ENCODE measurements at places on chromosomes 3 and 15.
A peak's percentile ranks its signal among the peaks of the same experiment; 100 is the strongest.

GRCh38 chr3:117253636-117254035 is 544.1 kb downstream of the TUSC7 start:
- no peak for DNase-seq

- DNase-seq, result no peak
These were observed 188.7 kb downstream of the THRB start for GRCh38 chr3:24305795-24306467.

DNA sequence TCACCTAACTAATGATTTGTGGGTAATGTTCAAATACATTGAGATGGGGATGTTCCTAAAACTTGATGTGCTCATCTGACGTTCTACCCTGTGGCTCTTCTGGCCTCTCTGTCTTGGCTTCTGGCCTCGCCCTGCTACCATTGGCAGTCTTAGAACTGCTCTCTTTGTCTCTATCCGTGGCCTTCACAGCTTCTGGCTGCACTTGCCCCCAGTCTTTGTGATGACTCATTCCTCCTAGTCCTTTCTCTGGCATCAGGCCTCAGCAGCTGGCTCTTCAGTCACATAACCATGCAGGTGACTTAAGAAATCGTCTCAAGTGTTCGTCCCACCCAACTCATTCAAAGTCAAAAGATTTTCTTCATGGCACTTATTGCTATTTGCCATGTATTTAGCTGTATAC is 188.1 kb downstream of the BBX start:
- DNase-seq, result peak; percentile 46

DNA sequence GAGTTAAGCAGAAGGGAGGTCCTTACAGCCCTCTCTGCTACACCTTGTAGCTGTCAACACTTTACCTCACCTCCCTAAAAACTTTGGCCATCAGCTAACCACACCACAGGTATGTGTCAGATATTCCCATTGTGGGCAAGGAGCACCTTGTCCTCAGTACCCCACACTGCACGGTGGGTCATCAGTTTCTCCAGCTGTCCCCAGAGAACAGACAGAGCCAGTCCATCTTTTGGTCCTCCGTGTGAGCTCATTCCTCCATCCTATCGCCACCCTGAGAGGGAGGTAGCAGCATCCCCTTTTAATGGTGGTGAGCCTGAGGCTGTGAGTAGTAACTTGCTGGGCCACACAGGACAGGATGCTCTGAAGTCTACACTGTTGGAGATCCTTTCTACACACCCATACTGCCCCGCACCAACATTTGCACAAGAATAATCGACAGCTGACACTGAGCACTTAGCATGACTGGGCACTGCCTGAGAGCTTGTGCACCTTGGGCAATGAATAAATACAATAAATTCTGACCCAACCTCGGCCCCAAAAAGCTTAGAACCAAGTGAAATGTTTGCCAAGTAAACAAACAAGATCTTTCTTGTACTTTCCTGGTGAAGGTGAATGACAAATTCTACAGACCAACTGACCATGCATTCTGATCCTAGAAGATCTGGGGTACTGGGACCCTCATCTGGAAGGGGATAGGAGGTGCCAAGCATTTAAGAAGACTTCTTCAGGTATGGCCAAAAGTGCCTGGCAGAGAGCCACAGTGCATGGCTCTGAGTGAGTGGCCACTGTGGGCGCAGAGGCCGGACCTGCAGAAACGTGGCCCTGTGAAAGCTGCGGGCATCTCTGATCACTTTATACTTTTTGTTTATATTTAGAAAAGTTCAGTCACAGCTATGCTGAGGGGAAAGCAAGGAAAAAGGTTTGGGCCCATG is 6.9 kb downstream of the CHCHD4 start:
- DNase-seq, result no peak

GRCh38 chr15:79007066-79007465 is 62.2 kb upstream of the CTSH start:
- DNase-seq, result no peak

GRCh38 chr15:73691396-73691795 is 7.2 kb downstream of the CD276 start:
- DNase-seq, result peak; percentile 74

GRCh38 chr3:62987721-62988120 is 112.5 kb upstream of the CADPS start:
- DNase-seq, result no peak

DNA sequence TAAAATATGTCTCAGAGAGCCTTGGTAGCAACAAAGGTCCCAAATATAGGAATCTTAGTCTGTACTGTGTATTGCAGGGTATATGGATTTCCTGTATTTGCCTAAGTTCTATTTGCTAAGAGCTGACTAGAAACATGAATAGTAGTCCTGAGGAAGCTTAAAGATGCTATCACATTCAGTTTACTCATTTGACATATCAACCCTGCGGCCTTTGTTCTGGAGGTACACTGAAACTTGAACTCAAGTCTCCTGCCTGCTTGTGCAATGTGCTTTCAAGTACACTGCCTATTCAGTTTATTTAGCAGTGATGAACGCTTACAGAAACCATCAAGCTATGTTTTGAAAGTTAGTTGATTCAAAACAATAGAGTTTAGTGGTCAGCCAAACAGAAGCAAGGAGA is 21.1 kb downstream of the IL1RAP start:
- no peak for DNase-seq

DNA sequence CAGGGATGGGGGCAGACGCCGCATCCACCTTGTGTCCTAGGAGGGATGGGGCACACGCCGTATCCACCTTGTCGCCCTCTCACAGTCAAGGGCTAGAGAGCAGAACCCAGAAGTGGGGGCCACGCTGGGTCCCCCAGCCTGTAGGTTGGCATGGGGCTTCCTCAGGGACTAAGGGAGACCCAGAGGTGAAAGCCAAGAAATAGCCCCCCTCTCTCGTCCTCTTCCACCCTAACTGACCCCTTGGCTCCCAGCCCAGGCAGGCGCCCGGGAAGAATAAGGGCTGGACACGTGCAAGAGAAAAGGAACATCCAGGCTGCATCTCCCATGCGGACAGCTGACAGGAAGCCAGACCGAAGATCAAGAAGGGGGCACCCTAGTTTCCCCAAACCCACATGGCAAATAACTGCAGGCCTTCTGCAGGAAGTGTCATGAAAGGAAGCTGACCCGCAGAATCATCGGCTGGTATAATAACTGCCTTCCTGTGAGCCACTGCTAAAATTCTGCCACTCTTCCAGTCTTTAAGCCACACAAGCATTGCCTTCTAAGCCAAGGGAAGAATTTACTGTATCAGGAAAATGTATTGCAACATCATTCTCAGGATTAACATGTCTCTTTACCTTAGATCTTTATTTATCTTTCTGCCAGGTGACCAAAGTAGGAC is 38.5 kb upstream of the TFRC start:
- no peak for DNase-seq

- no peak for DNase-seq
These were observed 31.8 kb downstream of the PLD1 start for GRCh38 chr3:171778493-171778892.

DNA sequence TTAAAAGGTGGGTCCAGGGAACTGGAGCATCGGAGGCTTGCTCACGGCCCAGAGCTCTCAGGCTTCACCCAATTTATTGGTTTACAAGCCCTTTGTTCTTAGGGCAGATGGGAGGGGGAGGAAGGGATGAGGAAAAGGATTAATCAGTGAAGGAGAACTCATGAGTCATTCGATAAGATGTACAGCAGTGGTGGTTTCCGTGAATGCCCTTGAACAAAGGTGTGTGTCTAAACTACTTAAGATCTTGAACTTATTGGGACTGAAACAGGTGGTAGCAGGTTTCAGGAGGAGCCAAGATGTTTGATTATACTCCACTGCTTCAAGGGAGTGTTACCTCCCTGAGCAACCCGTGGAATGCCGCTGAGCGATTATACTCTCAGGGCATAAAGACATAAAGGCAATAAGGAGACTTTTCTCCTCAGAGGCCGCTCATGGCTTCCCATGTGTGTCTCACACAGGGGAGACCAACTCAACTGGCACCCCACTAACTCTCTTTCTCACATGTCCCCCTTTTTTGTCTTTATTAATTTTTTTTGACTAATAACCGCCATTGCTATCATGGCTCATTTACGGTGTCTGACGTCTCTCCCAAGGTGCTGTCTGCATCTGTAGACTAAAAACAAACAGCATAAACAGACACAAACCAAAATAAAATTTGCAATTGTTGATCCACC is 17.3 kb upstream of the SLC28A2 start:
- DNase-seq, result no peak

DNA sequence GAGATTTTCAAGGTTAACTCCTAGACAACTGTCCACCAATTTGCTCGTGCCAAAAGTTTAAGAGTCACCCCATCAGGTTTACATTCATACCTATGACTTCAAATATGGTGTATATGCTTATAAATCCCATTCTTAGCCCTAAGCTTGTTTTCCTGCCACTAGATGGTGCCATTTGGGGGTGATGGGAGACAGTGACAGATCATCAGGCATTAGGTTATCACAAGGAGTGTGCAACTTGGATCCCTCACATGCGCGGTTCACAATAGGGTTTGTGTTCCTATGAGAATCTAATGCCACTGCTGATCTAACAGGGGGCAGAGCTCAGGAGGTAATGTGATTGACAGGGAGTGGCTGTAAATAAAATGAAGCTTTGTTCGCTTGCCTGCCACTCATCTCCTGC is 182.7 kb downstream of the CNTN6 start:
- DNase-seq, result no peak

DNA sequence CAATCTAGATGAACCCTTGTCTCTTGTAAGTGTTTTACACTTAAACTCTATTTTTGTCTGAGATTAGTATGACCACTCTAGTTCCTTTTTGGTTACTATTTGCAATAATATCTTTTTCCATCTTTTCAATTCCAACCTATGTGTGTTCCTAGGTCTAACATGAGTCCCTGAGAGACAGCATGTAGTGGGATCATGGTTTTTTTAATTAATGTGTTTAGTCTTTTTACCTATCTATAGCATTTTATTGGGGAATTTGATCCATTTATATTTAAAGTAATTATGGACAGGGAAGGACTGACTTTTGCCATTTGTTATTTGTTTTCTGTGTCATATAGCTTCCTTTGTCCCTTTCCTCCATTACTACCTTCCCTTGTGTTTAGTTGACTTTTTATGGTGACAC is 21.7 kb downstream of the TNFSF10 start:
- no peak for DNase-seq

DNA sequence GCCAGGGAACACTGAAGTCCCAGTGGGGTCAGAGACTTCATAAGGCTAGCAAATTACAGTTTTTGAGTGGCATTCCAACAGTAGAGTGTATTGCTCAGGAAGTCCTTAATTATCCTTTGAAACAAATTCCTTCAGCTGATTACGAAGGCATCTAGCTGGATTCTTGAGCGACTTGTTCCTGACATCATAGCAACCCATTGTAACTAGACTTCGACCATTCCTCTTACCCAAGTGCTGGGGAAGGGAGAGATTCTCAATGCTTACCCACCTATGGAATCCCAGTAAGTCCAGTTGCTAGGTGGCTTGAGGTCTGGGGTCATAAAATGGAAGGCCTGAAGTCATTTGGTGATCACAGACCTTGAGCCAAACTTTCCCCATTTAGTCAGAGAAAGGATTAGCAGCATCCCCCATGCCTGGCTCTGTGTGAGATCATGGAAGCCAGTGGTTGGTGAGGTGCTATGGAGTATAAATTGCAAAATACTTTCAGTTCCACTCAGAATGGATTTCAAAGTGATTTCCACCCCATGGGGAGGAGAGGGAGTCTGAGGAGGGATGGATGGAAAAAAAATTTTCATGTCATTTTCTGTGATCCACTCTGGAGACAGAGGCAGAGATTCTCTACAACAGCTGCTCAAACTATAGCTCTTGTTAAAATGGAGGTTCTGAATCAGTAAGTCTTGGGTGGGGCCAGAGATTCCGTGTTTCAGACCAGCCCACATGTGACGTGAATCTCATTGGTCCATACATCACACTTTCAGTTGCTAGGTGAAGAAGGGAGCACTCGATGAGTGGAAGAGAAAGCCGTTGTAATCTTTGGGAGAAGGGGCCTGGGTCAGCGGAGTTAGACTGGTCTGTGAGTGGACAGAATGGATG is 45.7 kb downstream of the CD86 start:
- DNase-seq, result no peak

- DNase-seq, result no peak
These were observed 39.6 kb downstream of the GPR156 start for GRCh38 chr3:120245386-120245785.

DNA sequence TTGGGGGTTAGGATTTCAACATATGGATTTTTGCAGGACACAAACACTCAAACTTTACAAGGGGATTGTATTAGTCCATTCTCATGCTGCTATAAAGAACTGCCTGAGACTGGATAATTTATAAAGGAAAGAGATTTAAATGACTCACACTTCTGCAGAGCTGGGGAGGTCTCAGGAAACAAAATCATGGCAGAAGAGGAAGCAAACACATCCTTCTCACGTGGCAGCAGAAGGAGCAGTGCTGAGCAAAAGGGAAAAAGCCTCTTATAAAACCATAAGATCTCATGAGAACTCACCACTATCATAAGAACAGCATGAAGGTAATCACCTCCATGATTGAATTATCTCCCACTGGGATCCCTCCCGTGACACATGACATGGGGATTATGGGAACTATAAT is 1183.1 kb downstream of the ZPLD1 start:
- no peak for DNase-seq

GRCh38 chr3:194306109-194306686 is 44.9 kb downstream of the CPN2 start:
- DNase-seq, result no peak

DNA sequence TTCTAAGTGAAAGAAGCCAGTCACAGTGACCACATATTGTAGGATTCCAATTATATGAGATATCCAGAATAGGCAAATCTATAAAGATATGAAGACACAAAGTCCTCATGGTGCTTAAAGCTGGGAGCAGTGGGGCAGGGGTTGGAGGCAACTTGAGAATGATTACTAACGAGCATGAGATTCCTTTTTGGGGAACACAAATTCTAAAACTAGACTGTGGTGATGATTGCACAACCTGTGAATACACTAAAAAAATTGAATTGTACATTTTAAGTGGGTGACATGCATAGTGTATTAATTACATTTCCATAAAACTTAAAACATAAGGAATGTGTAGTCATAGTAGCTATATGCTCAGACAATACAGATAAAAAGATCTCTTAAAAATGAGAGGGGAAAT is 103.2 kb downstream of the DPH6 start:
- no peak for DNase-seq

DNA sequence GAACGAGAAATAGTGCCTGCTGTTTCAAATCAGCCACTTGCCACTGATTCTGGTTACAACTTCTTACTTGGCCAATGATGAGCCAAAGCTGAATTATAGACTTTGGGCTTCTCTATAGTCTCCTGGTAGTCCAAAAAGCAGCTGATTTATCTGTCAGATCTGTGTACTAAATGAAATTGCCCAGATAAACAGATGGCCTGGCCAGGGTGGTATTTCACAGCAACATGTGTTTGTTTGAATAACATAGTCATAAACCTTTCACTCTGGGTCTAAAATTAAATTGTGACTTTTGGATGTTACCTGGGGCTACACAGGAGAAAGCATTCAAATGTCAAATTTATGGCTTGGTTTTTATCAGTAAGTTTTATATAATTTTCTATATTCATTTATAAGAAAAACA is 147.0 kb downstream of the NECTIN3 start:
- DNase-seq, result no peak

DNA sequence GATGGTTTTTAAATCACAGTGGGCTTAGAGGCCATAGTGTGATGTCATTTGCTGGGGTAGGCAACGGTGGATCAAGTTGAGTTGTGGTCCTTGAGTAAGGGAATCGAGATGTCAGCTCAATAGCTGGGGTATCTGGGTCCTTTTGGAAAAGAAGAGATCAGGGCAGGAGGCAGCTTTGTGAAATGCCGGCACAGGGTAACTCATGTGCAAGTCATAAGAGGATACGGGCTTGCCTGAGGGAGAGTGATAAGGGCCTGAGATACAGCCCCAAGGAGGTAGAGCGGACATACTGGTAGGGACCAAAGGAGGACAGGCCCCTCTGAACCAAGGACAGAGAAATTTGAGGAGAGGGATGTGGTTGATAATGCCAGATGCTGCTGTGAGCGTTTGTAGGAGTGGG is 4.2 kb upstream of the FAM131A start:
- no peak for DNase-seq

Measured in AG08395 (cell line).